ENCODE measurements at places on chromosomes 2 and 18.
A peak's percentile ranks its signal among the peaks of the same experiment; 100 is the strongest.

- DNase-seq, result no peak
Measured at GRCh38 chr2:220980966-220981675, 591.0 kb downstream of the EPHA4 start.

GRCh38 chr2:167987026-167987425 lies 260.4 kb downstream of the STK39 start:
- no peak for DNase-seq

DNA sequence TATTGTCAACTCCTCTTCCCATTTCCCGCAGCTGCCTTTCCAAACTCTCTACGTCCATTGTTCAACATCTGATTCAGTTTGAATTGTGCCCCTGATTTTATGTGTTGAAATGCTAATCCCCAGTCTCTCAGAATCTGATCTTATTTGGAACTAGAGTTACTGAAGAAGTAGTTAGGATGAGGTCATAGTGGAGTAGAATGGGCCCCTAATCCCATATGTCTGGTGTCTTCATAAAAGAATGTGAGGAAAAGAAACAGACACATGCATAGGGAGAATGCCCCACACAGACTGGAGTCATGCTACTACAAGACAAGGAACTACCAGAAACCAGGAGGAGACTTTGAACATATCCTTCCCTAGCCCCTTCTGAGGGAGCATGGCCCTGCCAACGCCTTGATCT lies 99.2 kb downstream of the LRP1B start:
- peak; percentile 19 for DNase-seq

GRCh38 chr2:127593228-127594115 lies 52.5 kb upstream of the GPR17 start:
- DNase-seq, result no peak

GRCh38 chr2:95301876-95302641 lies 4.9 kb downstream of the KCNIP3 start:
- DNase-seq, result no peak

All from fibroblast of skin of right quadriceps (primary cell).